ENCODE measurements at places on chromosomes 11 and 22.

DNA sequence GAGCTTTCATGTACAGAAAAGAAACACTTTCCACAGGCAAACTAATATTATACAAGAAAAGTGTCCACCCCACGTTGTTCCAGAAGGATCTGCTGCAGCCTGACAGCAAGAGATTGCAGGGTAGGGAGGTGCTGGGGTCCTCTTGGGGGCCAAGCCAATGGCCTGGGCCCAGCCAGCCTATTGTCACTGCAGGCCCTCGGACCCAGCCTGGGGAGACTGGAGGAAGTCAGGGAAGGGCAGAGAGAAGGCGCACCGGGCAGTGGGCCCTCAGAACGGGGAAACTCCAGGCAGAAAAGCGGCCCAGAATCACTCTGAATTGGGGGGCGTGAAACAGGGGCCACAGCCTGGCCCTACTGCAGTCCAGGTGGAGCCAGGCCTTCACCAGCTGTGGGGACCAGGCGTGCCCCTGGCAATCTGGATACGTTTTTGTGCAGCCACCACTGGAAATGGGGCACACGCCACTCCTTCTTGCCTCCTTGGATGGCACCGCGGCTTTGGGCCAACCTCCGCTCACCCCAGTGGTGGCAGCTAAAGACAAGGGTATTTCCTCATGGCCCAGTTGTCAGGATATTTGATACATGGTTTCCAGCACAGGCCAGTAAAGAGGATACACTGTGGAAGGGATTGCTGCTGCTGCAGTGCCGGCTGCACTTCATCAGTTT lies 3.9 kb upstream of the NAP1L4 start:
- no peak for DNase-seq

DNA sequence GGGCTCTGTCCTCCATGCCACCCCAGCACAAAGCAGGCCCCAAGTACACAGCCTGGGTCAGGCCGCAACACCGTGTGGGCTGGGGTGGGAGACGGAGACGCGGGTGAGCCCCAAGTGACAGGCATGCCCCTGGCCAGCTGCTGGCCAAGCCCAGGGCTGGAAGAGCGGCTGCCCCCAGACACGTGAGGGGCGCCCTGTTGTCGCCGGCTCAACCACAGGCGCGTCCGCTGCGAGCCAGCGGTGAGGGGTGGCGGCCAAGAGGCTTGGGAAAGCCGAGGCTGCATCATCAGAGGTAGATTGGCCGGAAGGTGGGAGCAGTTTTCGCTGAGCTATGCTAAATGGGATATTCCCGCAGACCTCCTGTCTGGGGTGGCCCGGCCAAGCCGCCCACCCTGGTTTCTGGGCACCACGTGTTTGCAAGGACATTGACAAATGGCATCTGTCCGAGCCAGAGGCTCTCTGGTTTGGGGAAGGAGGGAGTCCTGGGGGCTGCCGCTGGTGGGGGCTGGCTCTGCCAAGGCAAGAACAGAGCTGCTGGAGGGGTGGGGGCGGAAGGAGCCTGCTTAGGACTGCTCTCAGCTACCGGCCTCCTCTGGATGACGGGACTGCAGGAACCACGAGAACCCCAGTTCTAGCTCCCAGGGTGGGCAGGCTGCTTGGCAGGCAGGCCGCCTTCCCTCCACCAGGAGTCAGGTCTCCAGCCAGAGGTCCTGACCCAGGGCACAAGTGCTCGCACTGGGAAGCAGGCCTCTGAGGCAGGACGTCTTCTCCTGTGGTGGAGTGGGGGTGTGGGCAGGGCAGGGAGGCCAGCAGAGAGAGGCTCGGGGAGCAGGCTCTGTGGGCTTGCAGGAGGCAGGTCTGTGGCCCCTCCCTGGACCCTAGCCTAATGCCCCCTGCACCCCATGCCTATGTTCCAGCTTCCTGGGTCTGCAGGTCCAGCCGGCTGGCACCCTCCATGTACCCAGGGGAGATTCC lies 552 bp downstream of the PRR33 start:
- no peak for DNase-seq

- DNase-seq, result peak; percentile 34
These were observed 1.2 kb upstream of the CERK start for GRCh38 chr22:46739094-46739870.

DNA sequence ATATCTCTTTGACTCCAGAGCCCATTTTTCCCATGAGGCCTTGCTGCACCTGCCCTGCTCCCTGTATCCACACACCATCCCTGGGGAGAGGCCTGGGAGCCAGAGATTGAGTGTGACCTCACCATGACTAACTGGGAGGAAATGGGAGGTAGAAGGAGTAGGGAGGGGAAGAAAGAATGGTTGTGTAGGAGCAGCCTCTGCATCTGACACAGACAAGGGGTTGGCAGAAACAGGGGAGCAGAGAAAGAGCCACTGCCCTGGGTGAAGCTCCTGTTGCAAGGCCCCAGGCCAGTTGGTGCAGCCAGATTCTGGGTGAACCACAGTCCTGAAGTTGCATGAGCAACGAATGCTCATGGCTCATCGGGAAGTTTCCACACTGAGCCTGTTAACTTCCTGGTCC lies 32.4 kb downstream of the POU2F3 start:
- no peak for DNase-seq

DNA sequence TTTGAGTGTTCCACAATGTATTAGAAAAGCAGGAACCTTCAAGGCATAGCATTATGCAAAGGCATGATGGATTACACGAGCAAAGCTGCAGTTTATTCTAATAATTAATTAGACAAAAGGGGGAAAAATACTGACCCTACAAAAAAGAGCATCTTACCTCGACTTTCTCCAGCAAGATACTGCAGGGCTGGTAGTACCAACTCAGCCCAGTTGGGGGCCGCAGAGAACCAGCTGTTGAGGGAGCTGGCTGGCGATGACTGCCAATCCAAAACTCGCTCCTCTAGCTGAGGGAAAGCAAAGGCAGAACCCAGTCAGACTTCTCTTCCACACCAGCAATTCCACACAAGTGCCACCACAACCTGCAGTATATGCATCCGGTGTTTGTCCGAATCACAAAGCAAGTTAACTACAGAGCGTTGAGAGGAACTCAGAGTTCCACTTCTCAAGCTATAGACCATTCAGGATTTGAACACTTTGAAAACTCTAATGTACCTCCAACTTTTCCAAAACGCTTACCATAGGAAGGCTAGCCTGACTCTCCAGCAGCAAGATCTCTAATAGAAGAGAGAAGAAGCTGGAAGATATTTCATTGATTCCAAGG lies 13.7 kb downstream of the NFRKB start:
- no peak for DNase-seq

DNA sequence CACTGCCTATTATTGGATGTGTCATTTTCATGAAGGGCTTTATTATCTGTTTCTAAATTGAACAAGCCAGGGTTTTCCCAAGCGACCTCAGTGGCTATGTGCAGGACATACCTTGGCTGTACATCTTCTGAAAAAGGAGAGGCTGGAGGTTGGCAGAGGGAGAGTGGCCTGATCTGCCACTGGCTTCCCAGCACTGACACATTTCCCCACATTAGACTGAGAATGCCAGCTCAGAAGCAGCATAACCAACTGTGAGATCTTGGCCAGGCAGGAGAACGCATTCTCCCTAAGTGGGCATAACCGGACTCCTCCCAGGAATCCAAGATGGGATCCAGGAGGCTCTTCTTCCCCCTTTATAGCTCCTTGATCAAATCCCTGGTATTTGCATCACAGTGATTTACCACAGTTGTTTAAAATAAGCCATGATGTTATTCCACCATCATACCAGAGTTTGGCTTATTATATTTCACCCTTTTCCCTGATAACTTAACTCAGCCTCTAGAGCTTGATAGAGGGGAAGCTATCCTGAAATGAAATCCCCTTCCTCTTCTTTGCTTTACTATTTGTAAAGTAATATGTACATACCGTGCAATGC lies 33.8 kb downstream of the AMOTL1 start:
- no peak for DNase-seq

DNA sequence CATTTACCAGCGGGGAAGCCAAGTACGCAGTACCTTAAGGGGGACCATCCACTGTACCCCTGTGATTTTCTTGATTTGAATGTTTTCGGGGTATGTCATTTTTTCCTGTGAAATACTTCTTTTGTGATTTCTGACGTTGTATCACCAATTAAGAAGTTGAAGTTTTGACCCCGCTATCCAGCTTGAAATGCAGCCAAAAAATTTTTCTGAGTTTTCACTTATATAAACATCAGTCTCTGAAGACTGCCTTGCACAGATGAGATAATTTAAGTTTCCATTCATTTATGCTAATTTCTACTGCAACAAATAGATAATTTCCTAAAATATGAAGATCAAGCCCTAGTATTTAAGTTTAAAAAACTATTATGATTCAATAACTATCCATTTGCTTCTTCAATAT lies 20.0 kb downstream of the CTSC start:
- no peak for DNase-seq

DNA sequence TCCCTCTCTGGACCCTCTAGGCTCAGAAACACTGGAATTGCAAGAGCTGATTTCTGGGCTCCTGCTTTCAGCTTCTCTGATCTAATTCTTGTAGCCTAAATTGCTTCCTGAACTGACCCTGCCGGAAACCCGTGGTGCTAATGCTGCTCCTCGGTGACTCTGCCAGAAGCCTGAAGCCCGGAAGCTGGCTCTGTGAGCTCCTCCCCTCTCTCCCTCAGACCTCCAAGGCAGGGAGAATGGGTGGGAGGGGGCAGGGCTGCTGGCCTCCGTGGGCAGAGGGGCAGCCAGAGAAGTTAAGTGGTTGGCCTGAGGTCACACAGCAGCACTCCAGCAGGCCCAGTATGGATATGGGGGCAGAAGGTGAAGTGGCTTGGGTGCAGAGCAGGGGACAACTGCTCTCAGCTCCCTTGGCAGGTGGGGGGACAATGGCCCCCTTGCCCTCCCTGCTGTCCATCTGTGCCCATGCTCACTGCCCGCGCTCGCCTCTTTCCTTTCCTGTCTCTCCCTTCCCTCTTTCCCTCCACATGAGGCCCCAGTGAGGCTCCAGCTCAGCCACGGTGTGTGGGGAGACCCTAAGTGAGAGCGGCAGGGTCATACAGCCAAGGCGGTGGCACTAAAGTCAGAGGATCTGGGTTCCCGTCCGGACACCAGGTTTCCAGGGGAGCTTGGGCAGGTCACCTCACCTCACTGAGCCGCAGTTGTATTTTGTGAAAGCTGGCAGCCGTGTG lies 16.2 kb downstream of the CAPN5 start:
- no peak for DNase-seq

DNA sequence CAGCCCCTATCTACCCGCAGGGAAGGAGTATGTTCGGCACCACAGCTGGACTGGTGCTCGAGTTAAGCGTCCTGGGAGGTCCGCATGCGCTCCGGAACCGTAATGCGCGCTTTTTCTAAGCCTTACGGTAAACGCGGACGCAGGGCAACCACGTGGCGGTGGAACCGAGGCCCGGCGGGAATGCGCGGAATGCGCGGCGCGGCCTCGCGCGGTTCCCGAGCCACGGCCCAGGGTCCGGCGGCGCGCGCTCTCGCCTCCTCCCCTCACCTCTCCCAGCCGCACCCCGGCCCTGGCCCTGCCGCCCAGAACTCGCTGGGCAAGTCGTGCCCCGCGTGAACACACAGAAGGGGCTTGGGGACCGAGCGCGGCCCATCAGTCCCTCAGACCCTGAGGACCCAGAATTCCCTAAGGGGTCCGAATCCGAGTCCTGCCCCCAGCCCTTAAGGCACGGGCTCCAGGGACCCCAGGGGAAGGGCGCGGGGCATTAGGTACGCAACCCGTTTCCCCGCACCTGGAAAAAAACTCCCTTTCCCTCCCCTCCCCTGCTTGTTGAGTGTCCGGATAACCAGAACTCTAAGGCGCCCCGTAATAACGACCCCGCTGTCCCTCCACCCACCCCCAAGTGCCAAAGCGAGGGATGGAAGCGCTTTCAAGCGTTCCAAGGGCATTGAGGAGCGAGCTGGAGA lies 4.3 kb upstream of the CCND1 start:
- DNase-seq, result peak; percentile 25

- DNase-seq, result peak; percentile 62
These were observed 25.4 kb upstream of the SMTN start for GRCh38 chr22:31055635-31056159.

- DNase-seq, result no peak
These were observed 85.7 kb upstream of the LIN7C start for GRCh38 chr11:27592098-27592780.

GRCh38 chr11:62458212-62459002 lies 39.6 kb downstream of the SCGB1A1 start:
- no peak for DNase-seq

- DNase-seq, result no peak
These were observed at the start of gene ANO9 for GRCh38 chr11:441418-442274. Gene ANO9 (minus strand): TSS chr11:442011. CDS start chr11:441926, 85 bp downstream.

GRCh38 chr11:7450836-7451235 lies 34.5 kb upstream of the OLFML1 start:
- DNase-seq, result no peak

DNA sequence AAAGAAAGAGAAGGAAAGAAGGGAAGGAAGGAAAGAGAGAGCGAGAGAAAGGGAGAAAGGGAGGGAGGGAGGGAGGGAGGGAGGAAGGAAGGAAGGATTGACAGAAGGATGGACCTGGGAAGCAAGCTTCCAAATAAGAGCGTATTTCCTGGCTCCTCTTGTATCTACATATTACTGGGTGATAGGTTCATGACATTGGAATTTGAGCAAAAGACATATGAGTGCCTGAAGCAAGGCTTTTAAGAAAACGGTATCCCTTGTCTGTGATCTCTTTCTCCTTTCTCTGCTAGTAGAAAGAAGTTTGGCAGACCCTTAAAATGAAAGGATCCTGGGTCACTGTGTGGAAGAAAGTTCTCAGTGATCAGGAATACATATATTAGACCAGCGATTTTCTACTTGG lies 932.2 kb upstream of the CCDC90B start:
- DNase-seq, result no peak

GRCh38 chr22:45948081-45948648 lies 28.8 kb downstream of the WNT7B start:
- no peak for DNase-seq

- DNase-seq, result no peak
These were observed 674.1 kb downstream of the OPCML start for GRCh38 chr11:132858223-132858622.

DNA sequence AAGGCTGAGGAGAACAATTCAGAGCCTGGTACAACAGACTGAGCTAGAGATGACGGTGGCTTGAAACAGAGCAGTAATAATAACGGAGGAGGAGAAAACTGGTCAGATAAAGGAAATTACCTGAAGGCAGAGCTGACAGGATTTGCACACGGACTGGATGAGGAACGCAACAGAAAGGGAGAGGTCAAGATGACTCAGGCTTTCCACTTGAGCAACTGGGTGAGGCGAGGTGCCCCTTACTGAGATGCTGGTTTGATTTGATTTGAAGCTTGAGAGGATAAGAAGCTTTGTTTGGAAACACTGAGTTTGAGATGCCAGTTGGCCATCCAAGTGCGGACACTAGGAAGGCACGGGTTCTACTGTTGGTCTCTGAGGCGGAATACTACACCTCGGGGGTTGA lies 35.4 kb upstream of the NRIP3 start:
- no peak for DNase-seq

DNA sequence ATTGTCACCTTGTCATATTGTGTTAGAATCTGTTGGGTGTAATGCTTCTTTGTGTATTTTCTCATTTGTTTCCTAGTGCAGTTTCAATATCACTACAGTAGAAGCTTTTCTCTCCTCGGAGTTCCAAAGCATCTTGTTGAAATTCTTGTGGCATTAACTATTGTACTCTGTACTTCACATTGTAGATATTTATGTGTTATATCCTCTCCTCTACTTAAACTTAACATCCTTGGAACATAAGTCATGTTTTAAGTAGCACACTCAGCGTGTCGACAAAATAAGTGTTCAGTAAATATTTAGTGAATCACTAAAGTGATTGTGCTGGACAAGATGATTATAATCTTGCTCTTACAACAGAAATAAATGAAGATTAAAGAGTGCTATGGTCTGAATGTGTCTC lies 201.7 kb downstream of the ARHGAP42 start:
- no peak for DNase-seq

GRCh38 chr11:58888579-58888978 lies 44.1 kb upstream of the GLYATL2 start:
- no peak for DNase-seq

Measured in hypothalamus (tissue), 51 donors.